ENCODE measurements at places on chromosomes 16 and 17.

DNA sequence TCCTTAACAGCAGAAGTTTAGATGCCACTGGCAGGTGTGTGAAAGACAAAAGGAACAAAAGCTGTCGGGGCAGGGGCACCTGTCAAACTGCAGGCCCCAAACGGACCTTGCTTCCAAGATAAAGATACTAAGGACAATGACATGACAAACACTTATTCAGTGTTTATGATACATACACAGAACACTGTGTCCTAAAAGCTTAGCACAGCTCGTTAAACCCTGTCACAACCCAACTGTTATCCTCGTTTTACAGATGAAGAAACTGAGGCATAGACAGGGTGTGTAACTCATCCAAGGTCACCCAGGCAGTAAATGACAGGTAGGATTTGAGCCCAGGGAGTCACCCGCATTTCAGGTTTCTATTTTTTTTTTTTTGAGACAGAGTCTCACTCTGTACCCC, 9.6 kb downstream of the SDK2 start:
- DNase-seq = no peak

GRCh38 chr16:28986046-28986445, 1.2 kb downstream of the LAT start:
- DNase-seq = no peak

GRCh38 chr17:38870259-38871165, 654 bp downstream of the LASP1 start:
- DNase-seq = peak; percentile 33

DNA sequence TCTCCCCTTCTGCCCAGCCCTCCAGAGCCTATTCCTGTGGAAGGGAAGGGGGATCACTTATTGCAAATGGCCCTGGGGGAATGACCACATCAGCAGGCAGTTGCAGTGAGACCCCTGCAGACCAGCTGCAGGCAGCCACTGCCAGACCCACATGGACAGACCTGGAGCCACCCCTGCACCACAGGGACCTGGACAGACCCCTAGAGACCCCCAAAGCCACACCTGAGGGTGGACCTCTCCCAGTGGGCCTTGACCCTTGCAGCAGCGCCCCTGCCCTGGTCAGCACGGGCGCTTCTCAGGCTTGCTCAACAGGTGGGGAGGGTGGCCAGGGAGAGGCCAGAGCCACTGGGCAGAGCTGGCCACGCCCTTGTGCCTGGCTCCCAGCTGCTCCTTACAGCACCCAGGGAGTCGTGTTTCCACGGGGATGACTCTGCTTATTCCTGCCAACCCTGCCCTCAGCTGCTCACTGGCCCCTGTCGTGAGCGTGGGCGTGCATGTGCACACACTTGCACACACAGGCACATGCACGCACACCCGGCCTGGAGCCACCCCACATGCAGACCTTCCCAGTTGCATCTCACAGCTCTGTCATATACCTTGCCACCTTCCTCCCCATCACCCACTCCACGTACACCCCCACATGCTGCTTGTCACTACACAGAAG, 1.3 kb upstream of the SCN4A start:
- DNase-seq = no peak
